ELF-1 (cell line): ENCODE measurements at places on chromosomes 13 and 19.

- DNase-seq: no peak
Measured at GRCh38 chr13:29621051-29621800, 25.7 kb upstream of the SLC7A1 start.

DNA sequence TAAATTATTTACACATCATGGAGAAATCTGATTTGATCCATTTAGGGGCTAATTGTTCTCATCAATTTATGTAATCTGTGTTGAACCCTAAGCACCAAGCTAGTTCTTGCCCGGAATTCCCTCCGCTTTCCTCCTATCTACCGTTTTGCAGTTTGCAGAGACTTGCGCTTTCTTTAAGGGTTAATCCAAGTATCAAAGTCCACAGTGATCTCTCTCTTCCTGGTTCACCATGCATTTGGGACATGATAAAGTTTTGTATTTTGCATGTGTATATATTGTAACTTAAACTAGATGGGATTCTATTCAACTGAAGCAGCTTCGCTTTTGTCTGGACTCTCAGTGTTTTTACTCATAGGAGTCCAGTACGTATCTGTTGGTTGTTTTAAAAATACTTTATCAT is 13.8 kb upstream of the KLF5 start:
- no peak for DNase-seq

- no peak for DNase-seq
Measured at GRCh38 chr13:49494645-49495044, 1.1 kb upstream of the PHF11 start.

- DNase-seq: peak; percentile 40
Measured at GRCh38 chr13:93752541-93752940, 525.9 kb downstream of the GPC6 start.

GRCh38 chr19:35318679-35319448 is 10.1 kb upstream of the CD22 start:
- DNase-seq: peak; percentile 78

GRCh38 chr13:99630269-99630898 is 129.1 kb downstream of the TM9SF2 start:
- no peak for DNase-seq

- no peak for DNase-seq
Measured at GRCh38 chr13:94063096-94063495, 416.4 kb downstream of the DCT start.

GRCh38 chr19:39709026-39709872 is 5.0 kb downstream of the LGALS14 start:
- no peak for DNase-seq

GRCh38 chr13:81017513-81018152 is 676.7 kb upstream of the SPRY2 start:
- DNase-seq: no peak

DNA sequence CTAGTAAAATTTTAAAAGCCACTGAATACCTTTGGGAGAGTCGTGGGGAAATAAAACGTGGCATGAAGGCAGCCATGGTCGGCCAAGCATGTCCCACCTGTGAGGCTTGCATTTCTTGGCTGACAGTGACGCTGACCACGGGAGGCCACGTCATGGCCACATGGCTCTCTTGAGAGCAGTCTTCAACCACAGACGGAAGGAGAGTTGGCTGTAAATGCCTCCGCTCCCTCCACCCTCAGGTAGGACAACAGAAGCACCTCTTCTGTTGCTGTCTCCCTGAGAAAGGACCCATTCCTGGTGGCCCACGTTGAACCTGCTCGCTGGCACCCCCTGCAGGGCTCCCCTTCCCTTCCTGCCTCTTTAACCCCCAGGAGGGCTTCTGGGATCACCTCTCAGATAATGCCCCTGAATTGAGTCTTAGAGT is 10.6 kb upstream of the LRRC25 start:
- DNase-seq: peak; percentile 72

GRCh38 chr19:49335071-49335783 is at the start of gene CD37:
Gene CD37 (plus strand): TSS chr19:49335406. CDS start chr19:49335541, 135 bp downstream.
- no peak for DNase-seq

DNA sequence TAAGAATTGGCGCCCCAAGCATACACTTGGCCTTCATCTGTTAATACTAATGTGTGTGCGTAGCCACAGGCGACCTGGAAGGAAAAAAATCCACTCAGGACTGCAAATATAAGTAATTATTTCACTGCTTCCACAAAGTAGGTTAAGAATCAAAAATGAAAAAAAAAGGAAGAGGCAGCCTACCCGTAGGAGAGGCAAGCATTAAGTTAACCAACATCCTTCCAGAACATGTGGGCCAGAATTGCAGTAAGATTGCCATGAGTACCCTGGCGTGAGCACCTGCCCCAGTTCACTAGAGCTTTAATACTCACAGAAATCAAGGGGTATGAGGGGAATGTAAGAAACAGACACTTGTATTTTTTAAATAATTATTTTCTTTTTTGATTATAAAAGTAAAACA is 22.2 kb downstream of the RCBTB2 start:
- no peak for DNase-seq

GRCh38 chr19:2055931-2056836 is 5.1 kb upstream of the MKNK2 start:
- DNase-seq: no peak

DNA sequence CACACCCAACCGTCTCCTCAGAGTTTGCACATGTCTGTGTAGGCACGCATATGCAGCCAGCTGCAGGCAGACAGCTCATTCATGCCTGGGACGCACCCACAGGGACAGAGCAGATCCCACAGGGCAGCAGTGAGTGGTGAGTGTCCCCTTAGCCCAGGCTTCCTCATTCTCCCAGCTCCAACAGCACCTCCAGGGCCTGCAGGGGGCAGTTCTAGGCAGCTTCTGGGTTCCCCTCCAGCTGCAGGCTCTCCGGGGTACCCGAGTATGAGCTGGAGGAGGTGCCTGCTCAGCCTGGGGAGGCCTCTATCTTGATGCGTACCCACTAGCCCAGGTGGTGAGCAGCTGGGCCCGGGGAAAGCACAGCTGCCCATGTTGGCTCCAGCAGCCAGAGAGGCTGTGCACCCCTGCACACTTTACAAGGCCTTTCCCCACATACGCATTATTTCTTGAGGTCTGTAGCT is 1.3 kb upstream of the SHANK1 start:
- DNase-seq: no peak

GRCh38 chr13:98199480-98199879 is 22.4 kb upstream of the RNF113B start:
- DNase-seq: peak; percentile 27

DNA sequence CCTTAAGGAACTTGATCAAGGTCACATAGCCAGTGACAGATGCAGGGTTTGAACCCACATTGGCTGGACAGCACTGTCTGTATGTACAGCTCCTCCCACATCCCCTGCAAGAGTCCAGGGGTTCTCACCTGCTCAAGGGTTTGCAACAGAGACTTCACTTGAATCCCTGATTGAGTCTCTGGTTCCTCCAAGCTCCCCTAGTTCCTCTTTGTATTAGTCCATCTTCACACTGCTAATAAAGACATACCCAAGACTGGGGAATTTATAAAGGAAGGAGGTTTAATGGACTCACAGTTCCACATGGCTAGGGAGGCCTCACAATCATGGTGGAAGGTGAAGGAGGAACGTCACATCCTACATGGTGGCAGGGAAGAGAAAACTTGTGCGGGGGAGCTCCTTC is 72.8 kb upstream of the CLDN10 start:
- DNase-seq: no peak

- no peak for DNase-seq
Measured at GRCh38 chr13:94798738-94799137, 86.4 kb upstream of the SOX21 start.

DNA sequence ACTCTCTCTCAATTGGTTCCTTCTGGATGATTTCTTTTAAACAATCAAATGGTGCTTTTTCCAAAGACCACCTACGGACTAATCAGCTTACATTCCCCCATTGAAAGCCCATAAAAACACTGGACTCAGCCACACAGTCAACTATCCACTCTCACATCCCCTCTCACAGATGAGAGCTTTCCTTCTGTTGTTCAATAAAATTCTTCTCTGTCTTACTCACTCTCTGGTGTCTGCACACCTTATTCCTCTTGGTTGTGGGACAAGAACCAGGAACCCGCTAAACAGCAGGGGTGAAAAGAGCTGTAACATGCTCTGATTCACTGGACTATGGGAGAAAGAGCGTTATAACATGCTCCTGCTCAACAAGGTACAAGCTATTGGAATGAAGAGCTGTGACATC is 2896.2 kb downstream of the PCDH9 start:
- DNase-seq: no peak

DNA sequence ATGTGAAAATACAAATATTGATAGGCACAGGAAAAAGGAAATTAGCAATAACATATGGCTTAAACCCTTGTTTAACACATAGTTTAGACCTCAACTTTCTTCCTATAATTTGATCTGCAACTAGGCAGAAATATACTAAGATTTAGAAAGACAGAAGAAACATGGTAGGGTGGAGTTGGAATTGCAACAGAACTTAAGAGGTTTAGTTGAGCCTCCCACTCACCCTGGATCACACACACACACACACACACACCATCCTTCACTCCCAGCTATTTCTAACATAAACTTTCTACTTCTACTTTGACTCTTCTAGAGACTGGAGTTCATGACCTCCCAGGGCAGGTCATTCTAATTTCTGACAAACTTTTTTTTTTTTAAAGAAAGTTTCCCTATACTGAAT is 47.4 kb downstream of the FLT3 start:
- no peak for DNase-seq

DNA sequence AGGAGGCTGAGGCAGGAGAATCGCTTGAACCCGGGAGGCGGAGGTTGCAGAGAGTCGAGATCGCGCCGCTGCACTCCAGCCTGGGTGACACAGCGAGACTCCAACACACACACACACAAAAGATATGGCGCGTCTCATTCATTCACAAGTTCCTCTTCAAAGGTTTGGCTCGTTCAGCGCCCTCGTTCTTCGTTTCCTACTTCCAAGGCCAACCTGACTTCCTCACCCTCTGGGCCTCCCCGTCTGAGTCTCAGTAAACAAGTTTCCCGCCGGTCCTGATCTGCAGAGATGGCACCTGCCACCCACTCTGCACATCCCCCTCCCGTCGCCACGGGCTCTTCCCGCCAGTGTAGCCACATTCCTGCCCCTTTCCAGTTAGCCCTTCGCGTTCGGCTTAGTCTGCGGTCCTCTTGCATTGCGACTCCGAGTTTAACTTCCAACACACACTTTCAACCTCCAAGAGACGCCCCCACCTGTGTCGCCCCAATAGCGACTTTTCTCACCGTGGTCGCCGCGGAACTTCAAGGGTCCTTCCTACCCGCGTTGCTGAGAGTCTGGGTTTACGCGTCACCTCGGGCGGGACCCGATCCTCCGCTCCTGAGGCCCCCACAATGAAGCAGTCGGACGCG is 1.3 kb upstream of the BSG start:
- DNase-seq: peak; percentile 85

GRCh38 chr13:84126671-84127171 is 244.4 kb upstream of the SLITRK1 start:
- DNase-seq: no peak

DNA sequence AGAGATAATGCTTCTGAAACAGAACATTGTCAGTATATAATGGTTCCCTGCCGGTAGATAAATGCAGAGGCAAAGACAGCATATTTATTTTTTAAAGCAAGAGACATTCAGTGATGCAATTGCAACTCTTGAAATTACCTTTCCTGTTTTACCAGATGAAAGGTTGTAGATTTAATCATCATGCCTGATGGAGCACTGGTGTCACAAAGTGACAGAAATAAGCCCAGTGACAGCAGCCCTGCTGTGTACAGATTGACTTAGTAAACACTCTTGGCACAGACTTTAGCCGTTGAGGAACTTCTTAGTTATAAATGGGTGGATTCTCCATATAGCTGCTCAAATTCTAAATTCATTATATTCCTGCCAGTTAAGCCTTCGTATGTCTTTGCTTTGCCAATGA is 172.5 kb downstream of the ITGBL1 start:
- DNase-seq: no peak

DNA sequence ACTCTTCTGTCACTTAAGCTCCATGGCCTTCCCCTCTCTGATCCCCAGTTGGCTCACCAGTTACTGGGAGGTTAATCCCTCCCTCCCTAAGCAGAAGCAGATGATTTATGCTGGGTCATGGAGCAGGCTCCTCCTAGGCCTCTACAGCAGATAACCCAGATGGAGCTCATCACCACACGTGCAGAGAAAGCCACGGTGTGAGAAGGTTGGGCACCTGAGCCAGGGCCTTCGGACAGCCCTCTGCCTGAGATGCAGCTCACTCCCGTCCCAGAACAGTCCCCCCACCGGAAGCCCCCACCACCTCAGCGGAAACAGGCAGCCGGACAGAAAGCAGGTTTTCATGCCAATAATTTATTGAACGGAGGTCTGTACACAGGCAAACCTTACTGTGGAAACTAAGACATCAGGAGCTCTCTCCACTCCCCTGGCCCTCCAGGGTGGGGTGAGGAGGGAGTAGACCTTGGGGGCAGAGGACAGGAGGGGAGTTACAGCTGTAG is 9.8 kb downstream of the ZNF526 start:
- no peak for DNase-seq

GRCh38 chr19:47390533-47391488 is 28.5 kb downstream of the MEIS3 start:
- peak; percentile 58 for DNase-seq

GRCh38 chr19:48325265-48325910 is at the start of gene EMP3:
Gene EMP3 (plus strand): TSS chr19:48325552. CDS start chr19:48326845, 1,293 bp downstream.
- DNase-seq: peak; percentile 86

DNA sequence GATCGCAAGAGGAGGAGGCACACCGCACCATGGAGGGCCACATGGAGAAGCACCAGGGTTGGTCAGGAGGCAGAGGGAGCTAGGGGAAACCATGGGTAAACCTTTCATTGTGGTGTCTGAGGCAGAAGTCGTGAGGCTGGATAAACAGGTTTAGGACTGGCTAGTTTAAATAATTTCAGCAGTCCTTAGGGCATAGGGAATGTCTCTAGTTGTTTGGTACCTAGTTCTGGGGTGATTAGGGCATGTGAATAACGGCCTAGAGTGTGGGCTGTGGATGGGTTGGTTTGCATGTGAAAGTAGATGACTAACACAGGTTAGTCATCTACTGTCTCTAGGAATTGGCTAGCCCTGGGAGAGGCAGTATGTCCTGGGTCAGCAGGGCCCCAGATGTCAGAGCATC is 102.3 kb downstream of the STOML3 start:
- DNase-seq: peak; percentile 63

DNA sequence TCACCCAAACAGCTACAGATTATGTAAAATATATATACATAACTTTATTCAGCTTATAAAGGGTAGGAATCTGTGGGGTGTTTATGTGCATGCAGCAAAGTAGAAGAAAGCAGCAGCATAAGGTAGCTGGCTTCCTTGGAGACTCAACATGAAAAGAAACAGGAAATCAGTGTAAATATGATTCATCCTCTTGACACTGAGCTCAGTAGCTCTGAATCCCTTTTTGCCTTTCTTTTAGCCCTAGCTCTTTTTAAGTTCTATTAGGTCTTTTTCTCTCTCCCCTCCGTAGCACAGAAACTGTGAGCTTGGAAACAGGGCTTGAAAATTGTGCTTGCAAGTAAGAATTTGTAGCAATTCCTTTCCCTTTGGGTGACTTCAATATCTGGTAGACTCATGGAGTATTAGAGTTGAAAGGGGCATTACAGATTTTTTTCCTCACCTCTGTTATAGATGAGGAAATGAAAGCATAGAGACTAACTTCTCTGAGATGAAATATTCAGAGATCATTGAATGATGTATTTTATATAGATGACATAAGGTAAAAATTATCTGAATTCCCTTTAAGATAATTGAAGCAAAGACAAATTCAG is 314.4 kb downstream of the PCDH9 start:
- no peak for DNase-seq

GRCh38 chr19:49590971-49591730 is at the start of gene PRR12:
Gene PRR12 (plus strand): TSS chr19:49591182. CDS start chr19:49591655, 473 bp downstream.
- DNase-seq: peak; percentile 79
